ENCODE measurements at places on chromosomes 5 and 9. TPM values are rescaled to one million over a fixed set of nuclear protein-coding genes. Genes with fewer than 3 reads are reported as not detected.
A peak's percentile ranks its signal among the peaks of the same experiment; 100 is the strongest.

- no peaks in the 10 kb centered on the region for H3K36me3 ChIP-seq
- peaks cover 16% of the 10 kb centered on the region for H3K27me3 ChIP-seq
- H3K27ac ChIP-seq = no peak overlapping the region
- no peak for DNase-seq
Observed at GRCh38 chr5:45695804-45696156, 400 bp downstream of the HCN1 start.

DNA sequence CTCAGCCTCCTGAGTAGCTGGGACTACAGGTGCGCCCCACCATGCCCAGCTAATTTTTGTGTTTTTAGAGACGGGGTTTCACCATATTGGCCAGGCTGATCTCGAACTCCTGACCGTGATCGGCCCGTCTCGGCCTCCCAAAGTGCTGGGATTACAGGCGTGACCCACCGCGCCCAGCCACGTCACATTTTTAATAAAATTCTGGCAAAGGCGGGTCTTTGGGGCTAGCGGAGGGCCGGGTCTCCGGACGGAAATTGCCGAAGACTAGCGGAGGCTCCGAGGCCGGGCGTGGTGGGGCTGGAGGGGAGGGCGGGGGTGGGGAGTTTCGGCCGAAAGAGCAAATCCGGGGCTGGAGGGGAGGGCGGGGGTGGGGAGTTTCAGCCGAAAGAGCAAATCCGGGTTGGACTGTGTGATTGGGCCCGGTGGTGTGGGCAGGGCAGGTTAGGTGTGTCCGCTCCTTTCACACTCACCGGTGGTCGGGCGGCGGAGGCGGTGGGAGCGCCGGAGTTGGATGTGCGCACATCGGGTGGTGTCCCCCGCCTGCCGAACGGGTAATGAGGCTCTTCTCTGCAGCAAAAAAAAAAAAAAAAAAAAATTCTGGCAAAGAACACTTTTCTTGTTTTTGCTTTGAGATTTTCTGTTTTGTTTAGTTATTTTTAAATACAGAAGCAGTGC is 27.1 kb downstream of the RUFY1 start:
- H3K27me3 ChIP-seq = no peaks in the 10 kb centered on the region
- no peak overlapping the region for H3K27ac ChIP-seq
- H3K36me3 ChIP-seq = peaks cover 30% of the 10 kb centered on the region

- H3K27ac ChIP-seq = no peak overlapping the region
- no peaks in the 10 kb centered on the region for H3K4me1 ChIP-seq
- H3K4me3 ChIP-seq = no peak overlapping the region
- no peak for DNase-seq
- no peaks in the 10 kb centered on the region for H3K36me3 ChIP-seq
- peaks cover 2% of the 10 kb centered on the region for H3K27me3 ChIP-seq
Observed at GRCh38 chr5:101012880-101013279, 109.8 kb upstream of the ST8SIA4 start.

DNA sequence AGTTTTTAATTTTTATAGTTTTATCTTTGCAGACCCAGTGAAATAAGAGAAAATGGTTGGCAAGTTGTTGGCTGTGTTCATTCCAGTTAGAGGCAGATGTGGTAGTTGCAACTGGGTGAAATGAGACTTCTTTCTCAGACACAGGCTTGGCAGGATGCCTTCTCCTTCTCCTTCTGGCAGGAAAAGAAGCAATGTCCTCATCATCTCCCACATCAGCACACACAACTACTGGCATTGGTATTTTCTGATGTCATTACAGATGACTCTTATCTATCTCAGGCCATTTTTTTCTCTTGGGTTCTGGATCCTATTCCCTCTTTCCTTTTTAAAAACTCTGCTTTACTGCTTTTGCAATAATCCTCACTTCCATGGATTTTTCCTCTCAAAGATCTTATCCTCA is 103.3 kb upstream of the EDIL3 start:
- no peaks in the 10 kb centered on the region for H3K4me1 ChIP-seq
- H3K27ac ChIP-seq = no peak overlapping the region
- no peak overlapping the region for H3K4me3 ChIP-seq
- no peaks in the 10 kb centered on the region for H3K36me3 ChIP-seq
- no peak for DNase-seq

GRCh38 chr9:90726215-90726614 is 75.4 kb upstream of the SYK start:
- no peak for DNase-seq
- H3K36me3 ChIP-seq = no peaks in the 10 kb centered on the region
- H3K4me1 ChIP-seq = no peaks in the 10 kb centered on the region
- H3K4me3 ChIP-seq = no peak overlapping the region
- no peak overlapping the region for H3K27ac ChIP-seq

POU5F2 gene
- 1.1 TPM for total RNA-seq

PLAC8L1 gene
- 0.57 TPM for total RNA-seq

DNA sequence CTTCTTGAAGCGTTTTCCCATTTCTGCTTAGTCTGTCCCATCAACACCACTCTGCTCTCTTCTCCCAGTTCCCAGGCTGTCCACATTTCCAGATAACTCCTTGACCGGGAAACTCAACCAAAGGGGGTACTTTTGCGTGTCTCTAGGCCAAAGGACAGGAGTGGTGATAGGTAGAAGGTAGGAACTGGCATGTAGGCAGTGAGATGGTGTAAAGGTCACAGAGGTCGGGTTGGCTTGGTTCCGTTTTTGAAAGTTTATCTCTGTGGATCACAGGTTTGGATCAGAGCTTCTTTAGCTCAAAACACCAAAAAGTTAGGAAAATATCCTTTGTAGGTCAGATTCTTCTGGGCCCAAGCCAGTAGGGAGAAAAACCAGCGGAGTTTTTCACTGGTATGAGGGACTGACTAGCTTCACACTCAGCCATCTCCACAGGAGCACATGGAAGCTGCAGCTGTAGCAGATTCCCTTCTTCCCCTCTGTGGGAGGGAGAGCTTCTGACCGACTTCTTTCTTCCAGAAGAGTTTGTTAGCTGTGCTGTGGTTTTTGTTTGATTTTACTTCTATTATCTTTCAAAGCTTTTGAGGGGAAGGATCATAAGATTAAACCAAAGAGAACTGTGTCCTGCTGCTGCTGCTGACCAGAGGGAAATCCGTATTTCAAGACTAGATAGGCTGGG is 98.4 kb upstream of the DMRT1 start:
- peaks cover 1% of the 10 kb centered on the region for H3K36me3 ChIP-seq
- H3K4me3 ChIP-seq = no peak overlapping the region
- no peak for DNase-seq
- H3K27ac ChIP-seq = no peak overlapping the region

OTP gene
- not detected for total RNA-seq

GRCh38 chr5:68383888-68384310 is 168.3 kb downstream of the PIK3R1 start:
- H3K27ac ChIP-seq = peak overlapping the region; percentile 0
- DNase-seq = no peak
- H3K27me3 ChIP-seq = peaks cover 11% of the 10 kb centered on the region
- H3K4me1 ChIP-seq = peaks cover 61% of the 10 kb centered on the region

DNA sequence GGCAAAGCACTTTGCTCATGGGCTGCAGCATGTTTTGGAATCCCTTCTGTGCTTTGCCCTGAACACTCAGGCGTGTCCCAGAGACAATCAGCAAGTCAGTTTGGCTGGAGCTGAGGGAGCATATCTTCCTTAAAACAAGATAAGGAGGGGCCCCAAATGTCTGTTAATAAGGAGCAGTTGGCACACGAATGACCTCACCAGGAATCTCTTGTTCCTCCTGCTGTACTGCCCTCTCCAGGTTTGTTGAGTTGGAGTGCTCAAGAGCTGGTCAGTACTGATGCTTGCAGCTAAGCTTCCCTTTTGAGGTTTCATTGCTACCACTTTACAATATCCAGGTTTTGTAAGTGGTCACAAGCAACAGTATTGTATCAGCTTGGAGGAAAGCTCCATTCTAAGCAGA is 101.3 kb upstream of the EGFLAM start:
- no peak overlapping the region for H3K4me3 ChIP-seq
- no peaks in the 10 kb centered on the region for H3K36me3 ChIP-seq

DNA sequence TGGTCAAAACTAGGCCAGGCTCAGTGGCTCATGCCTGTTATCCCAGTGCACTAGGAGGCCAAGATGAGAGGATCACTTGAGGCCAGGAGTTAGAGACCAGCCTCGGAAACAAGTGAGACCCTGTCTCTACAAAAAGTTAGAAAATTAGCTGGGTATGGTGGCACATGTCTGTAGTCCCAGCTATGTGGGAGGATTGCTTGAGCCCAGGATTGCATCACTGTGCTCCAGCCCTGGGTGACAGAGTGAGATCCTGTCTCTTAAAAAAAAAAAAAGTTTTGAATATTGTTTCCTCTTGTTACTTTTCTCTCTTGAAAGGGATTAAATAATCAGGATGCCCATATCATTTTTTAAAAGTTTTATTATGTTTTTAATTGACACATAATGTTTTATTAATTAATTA is 7.6 kb downstream of the ARHGEF37 start:
- H3K4me3 ChIP-seq = no peak overlapping the region
- no peaks in the 10 kb centered on the region for H3K36me3 ChIP-seq
- H3K27ac ChIP-seq = no peak overlapping the region
- peaks cover 2% of the 10 kb centered on the region for H3K4me1 ChIP-seq
- DNase-seq = no peak
- H3K27me3 ChIP-seq = peaks cover 2% of the 10 kb centered on the region

- peaks cover 18% of the 10 kb centered on the region for H3K36me3 ChIP-seq
- H3K27ac ChIP-seq = no peak overlapping the region
- DNase-seq = no peak
- H3K4me3 ChIP-seq = no peak overlapping the region
- H3K27me3 ChIP-seq = no peaks in the 10 kb centered on the region
Observed at GRCh38 chr5:160064417-160064810, 54.8 kb downstream of the PWWP2A start.

- H3K27me3 ChIP-seq = peaks cover 6% of the 10 kb centered on the region
- peaks cover 37% of the 10 kb centered on the region for H3K4me1 ChIP-seq
- H3K36me3 ChIP-seq = peaks cover 10% of the 10 kb centered on the region
- H3K27ac ChIP-seq = peak overlapping the region; percentile 92
Observed at GRCh38 chr5:177478711-177479646, 5.5 kb upstream of the DBN1 start.

DNA sequence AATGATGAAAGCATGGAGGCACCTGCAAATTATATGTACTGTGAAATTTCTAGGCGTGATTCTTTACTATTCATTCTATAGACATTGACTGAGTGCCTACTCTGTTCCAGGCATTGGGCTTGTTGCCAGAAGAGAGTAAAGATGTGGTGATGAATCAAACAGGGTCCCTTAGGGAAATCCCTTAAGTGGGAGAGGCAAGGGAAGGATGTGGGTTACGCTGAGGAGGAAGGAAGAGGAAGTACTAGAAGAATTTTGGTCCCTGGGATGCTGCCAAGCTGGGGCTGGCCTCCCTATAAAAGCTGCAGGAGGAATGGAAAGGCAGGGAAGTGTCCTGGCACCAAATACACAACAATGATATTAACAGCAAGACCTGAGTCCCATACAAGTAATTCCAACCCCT is 76.7 kb upstream of the SPOCK1 start:
- no peaks in the 10 kb centered on the region for H3K36me3 ChIP-seq
- H3K4me1 ChIP-seq = no peaks in the 10 kb centered on the region
- no peak for DNase-seq

GRCh38 chr9:95076696-95077052 is 240.8 kb downstream of the FANCC start:
- H3K36me3 ChIP-seq = no peaks in the 10 kb centered on the region
- H3K27me3 ChIP-seq = no peaks in the 10 kb centered on the region

GTF2H2C gene
- total RNA-seq = 66.5 TPM

GRCh38 chr9:28319981-28320380 is 746.7 kb upstream of the C9orf72 start:
- H3K27ac ChIP-seq = no peak overlapping the region
- no peak overlapping the region for H3K4me3 ChIP-seq
- H3K36me3 ChIP-seq = no peaks in the 10 kb centered on the region
- H3K27me3 ChIP-seq = no peaks in the 10 kb centered on the region
- H3K4me1 ChIP-seq = no peaks in the 10 kb centered on the region
- DNase-seq = no peak

GRCh38 chr5:71658916-71659662 is 60.0 kb upstream of the CARTPT start:
- no peak overlapping the region for H3K27ac ChIP-seq
- H3K4me3 ChIP-seq = no peak overlapping the region
- no peaks in the 10 kb centered on the region for H3K27me3 ChIP-seq
- H3K4me1 ChIP-seq = no peaks in the 10 kb centered on the region
- H3K36me3 ChIP-seq = peaks cover 24% of the 10 kb centered on the region
- DNase-seq = no peak

- H3K4me3 ChIP-seq = no peak overlapping the region
- no peak for DNase-seq
- no peaks in the 10 kb centered on the region for H3K4me1 ChIP-seq
- H3K27ac ChIP-seq = no peak overlapping the region
- no peaks in the 10 kb centered on the region for H3K36me3 ChIP-seq
Observed at GRCh38 chr5:119655061-119655460, 25.7 kb downstream of the FAM170A start.

GRCh38 chr5:74945561-74946165 is 79.5 kb upstream of the FAM169A start:
- no peaks in the 10 kb centered on the region for H3K36me3 ChIP-seq
- H3K27me3 ChIP-seq = peaks cover 53% of the 10 kb centered on the region

DNA sequence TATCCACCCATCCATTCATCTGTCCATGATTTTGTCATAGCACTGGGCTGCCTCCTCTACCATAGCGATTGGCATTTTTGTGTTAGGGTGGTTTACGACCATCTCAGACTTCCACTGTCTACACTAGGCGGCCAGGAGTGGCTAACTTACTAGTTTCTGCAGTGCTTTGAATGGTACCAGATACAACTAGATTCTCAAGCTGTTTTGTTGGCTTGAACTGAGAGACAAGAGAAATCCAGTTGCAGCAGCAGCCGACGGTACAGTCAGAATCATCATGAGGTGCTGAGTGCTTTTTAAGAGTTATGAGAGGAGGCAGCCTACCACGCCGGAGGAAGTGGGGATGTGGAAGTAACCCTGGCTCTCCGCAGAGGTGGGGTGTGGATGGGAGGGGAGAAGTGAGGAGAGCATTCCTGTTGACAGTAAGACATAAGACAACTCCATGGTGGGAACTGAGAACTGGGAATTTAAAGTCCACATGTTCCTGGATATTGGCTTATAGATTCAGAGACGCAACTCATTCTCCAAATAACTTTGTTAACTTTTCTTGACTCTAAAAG is 27.9 kb downstream of the COL5A1 start:
- H3K4me3 ChIP-seq = no peak overlapping the region
- no peaks in the 10 kb centered on the region for H3K36me3 ChIP-seq
- no peaks in the 10 kb centered on the region for H3K4me1 ChIP-seq
- no peaks in the 10 kb centered on the region for H3K27me3 ChIP-seq
- no peak for DNase-seq

DNA sequence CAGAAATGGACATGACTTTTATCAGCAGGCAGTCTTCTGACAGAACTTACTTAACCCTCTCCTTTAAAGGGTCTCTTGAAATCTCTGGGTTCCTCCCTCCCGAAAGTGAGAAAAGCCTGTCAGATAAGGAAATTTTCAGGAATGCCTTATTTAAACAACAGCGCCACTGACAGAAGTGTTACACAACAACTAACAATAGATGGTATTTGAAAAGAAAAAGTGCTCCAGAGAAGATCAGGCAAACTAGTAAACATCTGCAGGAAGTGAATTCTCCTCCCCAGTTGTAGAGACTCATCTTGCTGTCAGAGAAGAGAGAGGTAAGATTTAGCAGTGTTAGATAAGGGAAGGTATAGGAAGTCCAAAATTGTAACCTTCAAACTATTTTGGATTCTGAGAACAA is 107.2 kb upstream of the NFIL3 start:
- no peak for DNase-seq
- no peaks in the 10 kb centered on the region for H3K36me3 ChIP-seq
- no peak overlapping the region for H3K4me3 ChIP-seq
- no peaks in the 10 kb centered on the region for H3K4me1 ChIP-seq
- H3K27me3 ChIP-seq = peaks cover 34% of the 10 kb centered on the region
- no peak overlapping the region for H3K27ac ChIP-seq
